ENCODE measurements at places on chromosomes 7 and 10.

GRCh38 chr10:112966194-112966855 is 16.3 kb downstream of the TCF7L2 start:
- no peak for DNase-seq

GRCh38 chr7:134246347-134246746 is 70.4 kb downstream of the SLC35B4 start:
- no peak for DNase-seq

GRCh38 chr7:9200626-9201025 is 767.2 kb downstream of the NXPH1 start:
- DNase-seq: no peak

GRCh38 chr7:26202019-26202990 is 760 bp downstream of the CBX3 start:
- peak; percentile 61 for DNase-seq

GRCh38 chr10:101165736-101166135 is 34.6 kb downstream of the TLX1 start:
- no peak for DNase-seq

DNA sequence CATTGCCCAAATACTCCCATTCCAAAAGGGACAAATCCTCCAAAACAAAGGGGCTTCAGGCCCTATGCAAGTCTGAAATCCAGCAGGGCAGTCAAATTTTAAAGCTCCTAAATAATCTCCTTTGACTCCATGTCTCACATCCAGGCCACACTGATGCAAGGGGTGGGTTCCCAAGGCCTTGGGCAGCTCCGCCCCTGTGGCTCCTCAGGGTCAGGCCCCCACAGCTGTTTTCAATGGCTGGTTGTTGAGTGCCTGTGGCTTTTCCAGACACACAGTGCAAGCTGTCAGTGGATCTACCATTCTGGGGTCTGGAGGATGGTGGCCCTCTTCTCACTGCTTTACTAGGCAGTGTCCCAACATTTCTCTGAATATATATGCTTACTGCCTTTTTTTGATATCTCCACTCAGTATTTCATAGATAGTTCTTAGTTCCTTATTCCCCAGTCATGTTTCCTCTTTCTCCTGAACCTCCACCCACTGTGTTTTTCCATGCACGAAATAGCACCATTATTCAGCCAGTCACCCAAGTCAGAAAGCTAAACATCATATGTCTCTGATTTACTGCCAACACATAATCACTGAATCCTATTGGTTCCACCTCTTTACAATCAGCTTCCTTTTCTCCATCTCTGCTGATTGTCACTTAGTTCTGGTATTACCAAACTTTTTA is 172.6 kb upstream of the CACNA2D1 start:
- no peak for DNase-seq

DNA sequence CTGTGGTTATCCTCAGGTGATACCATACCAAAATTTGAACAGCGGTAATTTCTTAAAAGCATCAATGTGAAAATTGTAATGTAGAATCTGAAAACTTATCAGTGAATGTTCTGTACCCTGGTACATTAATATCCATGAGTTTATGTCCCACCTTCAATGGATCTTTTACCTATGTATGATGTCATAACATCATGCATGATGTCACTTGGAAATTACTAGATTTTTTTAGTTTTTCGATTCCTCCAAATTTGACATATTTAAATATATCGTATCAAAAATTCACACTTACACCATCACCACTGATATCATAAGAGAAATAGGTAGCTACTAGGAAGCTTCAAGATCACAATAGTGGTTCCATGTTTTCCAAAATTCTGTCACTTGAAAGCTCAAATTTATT is 95.0 kb upstream of the AKR1E2 start:
- DNase-seq: no peak

GRCh38 chr7:103989200-103989784 is at the start of gene RELN:
Gene RELN, minus strand, starts transcription at chr7:103989658. Its CDS starts 302 bp downstream, at chr7:103989356.
- DNase-seq: peak; percentile 15

DNA sequence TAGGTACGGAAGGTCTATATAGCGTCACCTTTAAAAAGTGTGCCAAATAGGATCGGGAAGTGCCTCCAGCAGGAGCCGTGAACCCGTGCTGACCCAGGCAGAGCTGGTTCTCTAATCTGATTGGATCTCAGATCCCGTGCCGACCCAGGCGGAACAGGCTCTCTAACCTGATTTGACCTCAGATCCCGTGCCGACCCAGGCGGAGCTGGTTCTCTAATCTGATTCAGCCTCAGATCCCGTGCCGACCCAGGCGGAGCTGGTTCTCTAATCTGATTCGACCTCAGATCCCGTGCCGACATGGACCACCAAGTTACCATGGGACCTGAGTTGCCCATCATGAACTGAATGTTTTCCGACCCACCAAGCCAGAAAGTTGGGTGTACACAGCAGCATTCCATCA is 463.9 kb downstream of the PTPRN2 start:
- DNase-seq: no peak

GRCh38 chr7:98640375-98640774 is 23.3 kb downstream of the NPTX2 start:
- DNase-seq: no peak

DNA sequence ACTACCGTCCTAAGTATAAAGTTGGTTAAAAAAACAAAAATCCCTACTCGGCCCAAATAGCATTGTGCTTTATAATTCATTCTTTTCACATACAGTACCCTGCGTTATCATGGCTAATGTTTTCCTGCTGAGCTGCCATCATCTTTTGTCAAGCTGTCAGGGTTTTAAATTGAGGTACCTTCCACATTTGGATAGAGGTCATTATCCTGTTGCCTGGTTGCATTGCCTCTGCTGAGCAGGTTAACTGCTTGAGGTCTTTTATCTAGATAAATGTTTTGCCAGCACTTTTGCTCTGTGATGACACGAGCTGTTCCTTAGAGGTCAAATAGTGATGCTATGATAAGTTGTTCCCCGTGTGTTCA is 94.4 kb upstream of the FZD1 start:
- DNase-seq: no peak

DNA sequence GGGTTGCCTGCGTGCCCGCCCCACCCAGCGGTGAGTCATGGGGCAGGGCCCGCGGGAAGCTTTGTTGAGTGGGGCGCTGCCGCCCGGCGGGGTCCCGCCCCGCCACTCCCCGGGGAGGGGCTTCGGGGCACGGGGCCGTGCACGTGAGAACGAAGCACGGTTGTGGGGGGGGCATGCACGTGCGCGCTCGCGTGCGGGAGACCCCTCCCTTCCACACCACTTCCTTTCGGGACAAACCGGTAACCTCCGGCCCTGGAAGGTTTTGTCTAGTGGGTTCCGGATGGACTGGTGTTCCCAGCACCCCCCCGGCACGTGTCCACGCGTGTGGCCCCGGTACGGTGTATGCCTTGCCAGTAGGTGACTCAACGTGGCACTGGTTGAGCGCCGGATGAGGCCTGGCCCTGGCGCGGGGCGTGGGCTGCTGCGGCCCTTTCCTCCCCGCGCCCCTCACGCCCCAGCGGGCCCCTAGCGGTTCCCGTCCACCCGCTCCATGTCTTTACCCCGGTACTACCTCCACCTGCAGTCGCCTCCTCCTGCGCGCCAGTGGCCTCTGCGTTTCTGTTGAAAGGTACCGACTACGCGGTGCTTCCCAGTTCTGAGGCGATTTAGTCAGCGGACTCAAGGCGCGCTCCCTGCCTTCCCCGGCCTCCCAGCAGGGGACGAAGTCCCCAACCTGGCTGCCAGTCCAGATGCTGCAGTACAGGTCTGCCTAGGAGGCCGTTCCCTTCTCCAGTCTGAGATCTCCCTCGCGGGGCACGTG is 3.1 kb downstream of the ADIRF start:
- peak; percentile 86 for DNase-seq

GRCh38 chr10:92699518-92700381 is 10.0 kb downstream of the HHEX start:
- peak; percentile 33 for DNase-seq

DNA sequence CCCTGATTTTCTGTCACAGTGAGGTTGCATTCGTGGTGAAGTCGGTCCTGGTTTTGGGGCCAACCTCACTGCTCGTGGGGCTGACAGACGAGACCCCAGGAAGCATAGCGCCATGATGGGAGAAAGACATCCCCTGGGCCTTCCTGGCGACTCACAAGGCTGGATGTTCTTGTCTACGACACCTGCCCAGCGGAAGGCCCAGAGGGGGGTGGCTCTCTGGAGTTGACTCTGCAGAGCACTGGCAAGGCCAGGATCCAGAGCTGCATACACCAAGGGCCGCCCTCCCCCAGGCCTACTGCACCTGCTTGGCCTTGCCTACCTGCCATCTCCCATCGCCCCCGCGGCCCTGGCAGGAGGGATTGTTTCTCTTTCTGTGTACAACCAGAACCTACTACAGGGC is 608.9 kb downstream of the PTPRN2 start:
- DNase-seq: no peak

GRCh38 chr10:72261784-72262404 is 11.8 kb upstream of the DDIT4 start:
- no peak for DNase-seq

DNA sequence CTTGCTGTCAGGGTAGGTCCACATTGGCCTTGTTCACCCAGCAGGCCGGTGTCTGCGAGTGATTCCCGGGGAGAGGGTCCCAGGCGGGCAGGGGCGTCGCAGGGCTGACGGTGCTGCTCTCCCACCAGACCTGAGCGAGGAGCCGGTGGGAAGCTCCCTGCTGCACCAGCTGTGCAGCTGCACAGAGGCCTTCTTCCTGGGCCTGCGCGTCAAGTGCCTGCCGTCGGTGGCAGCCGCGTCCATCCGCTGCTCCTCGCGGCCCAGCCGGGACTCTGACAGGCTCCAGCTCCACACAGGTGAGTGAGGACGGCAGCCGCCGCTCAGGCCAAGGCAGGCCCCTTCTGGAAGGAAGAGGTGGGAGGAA is 14.6 kb downstream of the AMZ1 start:
- no peak for DNase-seq

DNA sequence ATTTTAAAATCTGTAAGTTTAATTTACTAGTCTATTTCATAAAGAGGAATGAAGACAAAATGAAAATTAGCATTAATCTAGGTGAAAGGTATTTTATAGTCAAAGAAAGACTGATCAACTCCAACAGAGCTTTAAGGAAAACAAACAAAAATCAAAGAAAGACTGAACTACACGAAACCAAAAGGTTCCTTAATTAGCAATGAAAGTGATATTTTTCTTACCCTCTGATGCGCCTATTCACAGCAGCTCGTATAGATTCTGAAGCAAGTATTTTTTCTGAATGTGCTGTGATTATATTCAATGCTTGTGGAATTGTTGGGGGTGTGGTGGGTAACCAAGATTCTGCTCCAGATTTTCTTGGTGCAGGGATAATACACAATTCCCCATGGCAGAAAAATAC is 11.8 kb downstream of the ECD start:
- DNase-seq: no peak

DNA sequence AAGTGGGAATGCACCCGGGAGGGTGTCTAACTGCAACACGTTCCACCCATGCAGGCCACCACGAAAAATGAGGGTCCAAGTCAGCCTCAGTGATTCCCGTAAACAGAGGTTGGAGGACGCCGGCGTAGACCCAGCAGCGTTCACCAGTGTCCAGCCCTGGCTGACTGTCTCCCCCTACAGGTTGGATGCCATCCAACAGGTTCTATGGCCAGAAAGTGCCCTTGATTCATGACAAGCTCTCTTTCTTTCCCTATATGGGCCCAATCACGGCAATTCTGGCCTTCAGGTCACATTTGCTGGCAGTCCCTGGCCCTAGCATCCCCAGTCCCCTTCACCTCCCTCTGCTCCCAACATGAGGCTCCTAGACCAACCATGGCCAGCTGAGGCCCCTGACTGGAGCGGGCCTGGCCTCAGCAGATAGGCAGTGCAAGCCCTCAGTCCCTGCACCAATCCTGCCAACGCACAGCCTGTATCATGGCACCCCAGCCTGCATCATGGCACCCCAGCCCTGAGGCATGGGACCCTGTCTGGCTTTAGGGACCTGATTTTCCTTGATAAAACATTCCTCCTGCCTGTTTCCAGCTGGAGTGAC is 227.4 kb downstream of the GRID1 start:
- DNase-seq: peak; percentile 21

DNA sequence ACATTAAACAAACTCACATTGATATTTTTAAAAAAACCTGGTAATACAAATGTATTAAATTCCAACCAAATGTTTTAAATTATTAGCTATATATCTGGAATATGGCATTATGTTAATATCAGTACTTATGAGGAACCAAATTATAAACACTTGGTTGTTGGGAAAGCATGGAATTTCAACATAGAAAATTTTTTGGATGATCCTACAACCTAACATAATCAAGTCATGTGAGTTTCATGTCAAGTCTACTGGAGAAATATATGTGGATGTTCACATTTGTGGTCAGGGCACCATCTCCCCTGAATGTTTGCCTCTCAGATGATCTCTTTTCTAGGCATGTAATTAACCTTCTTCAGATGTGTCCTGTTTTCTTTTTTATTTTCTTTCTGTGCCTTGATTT is 5.2 kb upstream of the POT1 start:
- DNase-seq: no peak

DNA sequence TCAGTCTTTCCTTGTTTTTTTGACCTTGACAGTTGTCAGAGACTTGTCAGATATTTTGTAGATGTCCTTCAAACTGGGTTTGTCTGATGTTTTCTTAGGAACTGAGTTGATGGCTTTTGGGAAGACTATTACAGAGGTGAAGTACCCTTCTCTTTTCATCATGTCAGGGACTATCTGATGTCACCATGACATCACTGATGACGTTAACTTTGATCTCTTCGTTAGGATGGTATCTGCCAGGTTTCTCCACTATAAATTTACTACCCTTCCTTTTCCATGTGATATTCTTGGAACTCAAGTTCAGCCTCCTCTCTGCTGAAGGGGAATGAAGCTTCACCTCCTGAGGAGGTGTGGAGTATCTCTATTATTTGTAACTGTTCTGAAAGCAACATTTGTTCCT is 78.5 kb downstream of the SUGCT start:
- no peak for DNase-seq

DNA sequence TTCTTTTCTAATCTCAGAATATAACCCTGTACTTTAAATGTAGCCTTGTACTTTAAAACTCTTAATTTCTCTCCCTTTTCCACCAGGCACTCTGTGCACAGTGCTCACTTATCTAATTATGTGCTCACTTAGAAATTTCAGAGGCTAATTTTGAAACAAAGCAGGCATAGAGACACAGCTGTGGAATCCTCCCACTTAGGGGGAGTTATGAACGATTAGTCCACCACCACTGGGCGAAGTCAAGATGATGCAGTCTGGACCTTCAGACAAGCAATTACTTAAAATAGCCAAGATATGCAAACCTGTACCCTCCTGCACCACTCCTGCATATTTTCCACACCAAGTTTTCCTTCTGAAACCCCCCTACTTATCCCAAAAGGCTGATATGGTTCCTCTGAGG is 143.0 kb downstream of the STK31 start:
- no peak for DNase-seq

DNA sequence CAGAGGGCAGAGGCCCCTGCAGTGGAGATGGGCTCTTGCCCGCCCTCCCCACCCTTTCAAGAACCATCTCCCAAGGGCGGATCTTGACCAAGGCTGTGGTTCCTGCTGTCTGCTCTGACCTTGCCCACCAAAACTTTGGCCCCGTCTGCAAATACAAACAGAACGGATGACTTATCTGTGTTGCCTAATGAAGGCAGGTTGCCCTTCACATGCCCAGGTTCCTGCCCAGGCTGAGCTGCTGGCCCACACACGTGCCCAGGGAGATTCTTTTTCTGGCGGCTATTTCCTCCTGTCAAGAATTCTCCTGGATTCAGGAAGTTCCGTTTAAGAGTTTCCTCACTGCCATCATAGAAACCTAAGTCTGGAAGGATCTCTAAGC is 78.3 kb downstream of the PROSER2 start:
- no peak for DNase-seq

Measured in activated T-cell treated with anti-CD3 and anti-CD28 coated beads, Interleukin-2, amount 50 U/mL, for 72 hours (primary cell).